Left hindlimb (tissue), 1 donor: ENCODE measurements at places on chromosomes 12 and 14.

GRCh38 chr14:91708795-91709194 lies 23.1 kb downstream of the CATSPERB start:
- DNase-seq = no peak

- DNase-seq = no peak
These were observed 172.0 kb downstream of the C12orf75 start for GRCh38 chr12:105502426-105502930.

DNA sequence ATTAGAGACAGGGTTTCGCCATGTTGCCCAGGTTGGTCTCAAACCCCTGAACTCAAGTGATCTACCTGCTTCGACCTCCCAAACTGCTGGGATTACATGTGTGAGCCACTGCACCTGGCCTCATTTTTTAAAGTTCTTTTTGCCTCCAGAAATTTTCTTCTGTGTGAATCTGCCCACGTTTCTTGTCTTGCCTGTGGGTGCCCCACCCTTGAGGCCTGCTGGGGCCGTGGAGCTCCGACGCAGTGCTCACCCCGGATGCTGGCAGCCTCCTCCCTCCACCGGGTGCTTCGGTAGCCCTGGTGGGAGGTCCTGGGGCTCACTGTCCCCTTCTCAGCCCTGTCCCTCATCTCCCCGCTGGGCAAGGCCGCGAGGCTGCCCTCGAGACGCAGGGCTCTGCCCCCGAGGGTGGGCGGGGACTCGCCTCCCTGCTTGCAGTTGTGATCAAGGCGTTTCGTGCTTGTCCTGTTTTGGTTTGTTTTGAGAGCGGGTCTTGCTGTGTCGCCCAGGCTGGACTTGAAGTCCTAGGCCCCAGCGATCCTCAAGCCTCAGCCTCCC lies 19.5 kb upstream of the CRIP2 start:
- no peak for DNase-seq

DNA sequence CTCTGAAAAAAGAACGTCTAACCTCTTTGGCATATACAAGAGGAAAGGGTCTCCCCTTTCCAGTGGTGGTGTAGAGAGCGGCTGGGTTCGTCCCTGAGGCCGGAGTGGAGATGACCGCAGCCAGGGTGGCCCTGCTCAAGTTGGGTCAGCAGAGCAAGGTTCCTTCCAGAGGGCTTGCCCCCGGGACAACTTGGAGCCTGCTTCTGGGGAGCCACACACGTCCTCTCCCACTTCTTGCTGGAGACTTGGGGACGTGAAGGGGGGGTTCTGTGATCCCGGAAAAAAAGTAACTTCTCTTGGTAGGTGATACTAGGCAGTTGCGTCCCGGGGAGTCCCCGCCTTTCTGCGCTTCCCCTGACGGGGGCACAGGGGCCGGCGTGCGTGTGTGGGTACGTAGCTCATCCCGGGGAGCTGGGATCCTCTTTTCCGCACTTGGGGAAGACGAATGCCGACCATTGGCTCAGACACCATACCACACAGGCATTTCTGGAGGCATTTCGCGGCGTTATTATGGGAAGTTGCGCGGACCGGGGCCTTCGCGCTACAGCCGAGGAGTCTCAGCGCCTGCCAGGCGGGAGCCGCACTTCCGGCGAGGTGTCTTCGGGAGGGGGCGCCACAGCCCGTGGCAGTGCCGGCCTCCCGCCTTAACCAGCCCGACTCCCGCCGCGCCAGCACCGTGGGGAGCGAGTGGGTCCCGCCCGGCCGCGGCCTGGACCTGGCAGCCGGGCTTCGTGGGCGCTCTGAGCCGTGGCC lies 14.8 kb upstream of the PAX9 start:
- peak; percentile 34 for DNase-seq

- DNase-seq = no peak
These were observed 61.2 kb upstream of the GRIP1 start for GRCh38 chr12:66739940-66740651.
